ENCODE measurements at places on chromosomes 7 and 10.

DNA sequence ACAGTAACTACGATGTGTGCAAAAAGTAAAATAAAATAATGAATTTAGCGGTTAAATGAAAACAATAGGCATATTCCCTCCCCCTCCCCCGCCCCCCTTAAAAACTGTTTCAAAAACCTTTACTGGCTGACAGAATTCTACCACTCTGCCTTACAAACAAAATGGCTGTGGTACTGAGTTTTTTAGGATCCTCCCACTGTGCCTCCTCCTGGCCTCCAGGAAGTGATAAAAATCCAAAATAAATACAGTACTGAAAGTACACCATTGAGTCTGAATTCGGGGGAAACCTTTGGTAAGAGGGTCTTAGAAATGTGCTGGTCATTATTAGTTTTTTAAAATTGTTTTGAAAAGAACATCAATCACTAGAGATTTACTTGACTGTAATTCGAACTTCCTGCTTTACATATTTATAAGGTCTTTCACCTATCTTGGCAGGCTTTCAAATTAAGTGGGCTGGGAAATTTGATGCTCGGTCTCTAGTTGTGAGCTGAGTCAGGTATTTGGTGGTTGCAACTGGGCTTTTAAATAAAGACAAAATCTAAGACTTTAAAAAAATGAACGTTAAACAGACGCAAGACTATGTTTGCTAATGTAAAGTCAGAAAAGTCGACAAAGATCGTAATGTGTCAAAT, 32.5 kb upstream of the EPC1 start:
- peak; percentile 62 for DNase-seq

DNA sequence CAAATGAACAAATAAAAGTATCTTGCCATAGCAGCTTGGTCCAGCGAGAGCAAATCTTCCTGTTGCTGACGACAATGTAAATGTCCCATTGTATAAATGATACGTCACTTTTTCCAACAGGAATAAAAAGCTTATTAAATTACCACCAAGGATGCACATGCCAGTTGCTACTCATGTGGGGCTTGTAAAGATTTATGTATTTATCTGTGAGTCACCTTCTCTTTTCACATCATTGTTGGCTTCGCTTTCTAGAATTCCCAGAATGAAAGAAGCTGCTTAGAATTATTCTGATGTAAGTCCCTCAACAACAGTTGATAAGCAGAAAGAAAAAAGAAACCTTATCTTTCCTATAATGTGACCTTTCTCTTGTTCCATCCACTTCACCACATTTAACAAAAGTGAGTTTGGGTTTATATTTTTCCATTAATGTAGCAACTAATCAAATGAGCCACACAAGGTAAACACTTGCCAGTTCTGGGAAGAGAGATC, 22.4 kb downstream of the DNAJC12 start:
- DNase-seq: no peak

DNA sequence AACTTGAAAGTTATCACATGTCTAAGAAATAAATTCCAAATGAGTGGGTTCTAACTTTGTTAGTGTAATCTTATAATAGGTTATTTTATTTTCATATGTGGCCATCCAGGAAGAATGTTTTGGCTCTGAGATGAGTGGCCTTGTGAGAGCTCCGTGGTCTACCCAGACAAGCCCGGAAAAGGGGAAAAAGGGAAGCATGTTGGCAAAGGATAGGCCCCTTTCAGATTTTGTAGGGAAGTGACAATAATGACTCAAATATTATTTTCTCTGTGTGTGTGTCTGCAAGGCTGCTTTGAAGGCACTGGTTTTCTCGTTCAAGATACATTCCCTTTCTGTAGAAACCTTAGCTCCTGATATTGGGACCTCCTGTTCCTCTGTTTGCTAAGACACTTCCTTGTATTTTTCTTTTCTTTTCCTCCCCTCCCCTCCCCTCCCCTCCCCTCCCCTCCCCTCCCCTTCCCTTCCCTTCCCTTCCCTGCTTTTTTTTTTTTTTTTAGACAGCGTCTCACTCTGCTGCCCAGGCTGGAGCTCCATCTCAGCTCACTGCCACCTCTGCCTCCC, 240.8 kb downstream of the LRMDA start:
- no peak for DNase-seq

DNA sequence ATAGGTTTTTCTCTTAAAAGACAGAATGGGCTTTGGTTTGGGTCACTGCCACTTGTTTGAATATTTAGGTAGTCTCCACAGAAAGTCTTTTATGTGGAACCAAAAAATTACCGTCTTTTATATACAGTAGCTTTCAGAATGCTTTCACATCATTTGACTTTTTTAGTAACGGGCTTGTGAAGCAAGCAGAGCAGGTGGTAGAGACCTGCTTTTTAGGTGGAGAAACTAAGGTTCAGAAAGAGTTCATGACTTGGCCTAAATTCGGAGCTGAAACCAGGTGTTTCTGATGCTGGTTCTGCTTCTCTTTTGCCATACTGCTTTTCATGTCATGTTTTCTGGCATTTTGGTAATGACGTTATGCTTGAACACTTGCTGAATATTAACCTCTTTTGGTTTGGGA, 36.3 kb downstream of the GARS1 start:
- no peak for DNase-seq

GRCh38 chr7:18489624-18490023, 5.9 kb upstream of the HDAC9 start:
- DNase-seq: no peak

GRCh38 chr10:114077347-114077746, 33.7 kb downstream of the ADRB1 start:
- DNase-seq: no peak

DNA sequence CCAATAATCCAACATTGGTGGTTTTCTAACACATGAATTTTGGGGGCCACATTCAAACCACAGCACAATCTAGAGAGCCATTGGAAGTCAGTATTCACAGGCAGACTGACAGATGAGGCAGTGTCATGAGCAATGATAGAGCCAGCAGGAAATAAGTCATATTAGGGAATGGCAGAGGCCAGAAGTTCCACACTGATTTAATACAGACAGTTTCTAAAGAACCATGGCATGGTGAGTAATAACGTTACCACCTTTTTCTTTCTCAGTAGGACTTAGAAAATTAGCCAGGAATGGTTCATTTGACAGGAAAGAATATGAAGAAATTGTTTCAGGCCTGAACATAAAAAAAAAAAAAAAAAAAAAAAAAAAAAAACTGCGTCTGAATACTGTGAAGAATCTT, 210.3 kb downstream of the GPAM start:
- no peak for DNase-seq

DNA sequence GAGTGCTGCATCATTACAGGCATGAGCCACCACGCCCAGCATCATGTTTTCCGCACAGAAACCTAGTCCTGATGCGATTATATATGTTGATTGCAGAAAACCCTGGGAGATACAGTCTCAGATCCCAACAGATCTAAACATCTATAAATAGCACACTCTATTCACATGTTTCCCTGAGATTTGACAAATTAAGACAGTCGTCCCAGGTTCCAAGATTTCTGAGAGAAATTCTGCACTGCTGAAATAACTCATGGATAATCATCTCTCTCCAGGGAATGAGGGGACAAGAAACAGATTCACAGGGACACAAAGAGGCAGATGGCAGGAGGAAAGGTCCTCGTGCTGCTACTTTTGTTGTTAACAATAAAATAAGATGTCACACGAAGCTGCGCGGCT, 393.1 kb upstream of the CELF2 start:
- no peak for DNase-seq

GRCh38 chr7:12649348-12649747, 38.1 kb upstream of the ARL4A start:
- DNase-seq: no peak

DNA sequence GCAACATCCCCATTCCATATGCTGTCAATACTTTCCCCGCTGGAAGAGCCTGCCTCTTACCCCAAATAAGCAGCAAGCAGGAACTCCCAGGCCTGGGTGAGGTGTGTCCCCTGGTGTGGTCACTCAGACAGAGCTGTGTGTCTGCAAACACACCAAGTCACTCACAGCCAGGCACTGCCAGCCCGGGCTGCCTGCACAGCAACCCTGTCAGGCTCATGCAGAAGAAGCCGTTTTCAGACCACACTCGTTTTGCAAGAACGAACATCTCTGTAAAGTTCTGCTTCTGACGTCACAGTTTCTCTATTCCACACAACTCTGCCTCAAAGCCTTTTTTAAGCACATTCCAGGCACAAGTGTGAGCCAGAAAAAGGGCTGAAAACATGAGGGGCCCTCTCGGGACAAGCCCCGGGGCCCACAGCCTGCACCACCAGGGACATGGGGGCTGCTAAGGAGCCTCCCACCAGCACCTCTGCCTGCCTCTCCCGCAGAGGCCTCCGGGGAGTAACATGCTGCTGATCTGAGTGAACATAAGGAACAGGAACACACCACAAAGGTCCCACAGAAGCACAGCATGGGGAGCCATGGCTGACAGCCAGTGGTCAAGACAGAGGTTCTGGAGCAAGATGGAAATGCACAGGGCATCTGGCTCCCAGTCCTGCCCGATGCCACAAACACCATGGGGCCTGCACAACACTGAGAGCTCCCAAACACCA, 11.4 kb downstream of the PTPRN2 start:
- DNase-seq: no peak

Measured in naive thymus-derived CD8-positive, alpha-beta T cell (primary cell).